CD8-positive, alpha-beta memory T cell (primary cell): ENCODE measurements at places on chromosomes 3 and 15.

- no peak for DNase-seq
These were observed 143.4 kb downstream of the GREM1 start for GRCh38 chr15:32861174-32861573.

- DNase-seq = no peak
These were observed 45.4 kb downstream of the FOXL2 start for GRCh38 chr3:138901567-138901966.

DNA sequence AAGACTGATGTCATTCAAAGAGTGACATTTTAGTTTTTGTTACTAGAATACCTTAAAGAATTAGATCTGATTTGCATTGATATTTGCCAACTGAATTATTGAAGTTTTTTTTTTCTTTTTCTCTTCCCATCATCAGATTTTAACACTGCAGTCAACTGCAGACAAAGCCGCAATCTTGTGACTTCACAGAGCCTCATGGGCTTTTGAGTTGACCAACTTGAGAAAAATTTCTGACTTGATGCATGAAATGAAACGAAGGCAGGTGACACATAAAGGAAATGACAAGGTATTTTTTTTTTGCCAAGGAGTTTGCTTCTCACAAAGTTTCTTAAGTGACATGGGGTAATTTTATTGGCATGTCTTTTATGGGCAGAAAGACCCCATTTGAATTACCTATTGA, 383.7 kb downstream of the GAP43 start:
- DNase-seq = no peak

DNA sequence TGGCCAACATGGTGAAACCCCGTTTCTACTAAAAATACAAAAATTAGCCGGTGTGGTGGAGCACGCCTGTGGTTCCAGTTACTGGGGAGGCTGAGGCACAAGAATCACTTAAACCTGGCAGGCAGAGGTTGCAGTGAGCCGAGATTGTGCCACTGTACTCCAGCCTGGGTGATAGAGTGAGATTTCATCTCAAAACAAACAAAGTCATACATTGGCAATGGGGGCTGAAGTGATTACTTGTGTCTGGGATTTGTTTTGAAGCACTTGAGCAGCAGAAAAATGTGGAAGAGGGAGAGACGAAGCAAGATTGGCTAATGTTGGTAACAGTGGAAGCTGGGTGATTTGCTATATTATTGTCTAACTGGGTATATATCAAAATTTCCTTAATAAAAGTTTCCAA, 13.4 kb upstream of the TMEM40 start:
- DNase-seq = no peak

DNA sequence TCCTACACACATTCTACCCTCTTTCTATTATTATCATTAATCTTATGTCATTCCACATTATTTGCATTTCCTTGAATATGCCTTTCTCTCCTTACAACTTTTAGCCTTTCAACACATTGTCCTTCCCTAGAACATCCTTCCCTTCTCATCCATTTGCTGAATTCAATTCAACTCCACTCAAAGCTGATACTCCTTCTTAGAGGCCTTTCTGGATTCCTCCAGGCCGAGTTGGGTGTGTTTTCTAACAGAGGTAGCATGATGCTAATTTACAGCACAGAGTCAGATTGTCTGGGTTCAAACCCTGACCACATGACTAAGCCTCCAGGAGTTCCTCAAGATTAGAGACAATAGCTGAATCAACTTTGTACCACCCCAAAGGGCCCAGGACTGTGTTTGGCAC, 63.4 kb upstream of the IL12A start:
- DNase-seq = no peak

- DNase-seq = peak; percentile 78
These were observed 4.2 kb upstream of the TRAT1 start for GRCh38 chr3:108818404-108818803.

GRCh38 chr15:83065431-83065830, 1.6 kb downstream of the BTBD1 start:
- DNase-seq = no peak

- DNase-seq = no peak
These were observed 445.9 kb upstream of the PROK2 start for GRCh38 chr3:72230774-72231379.

DNA sequence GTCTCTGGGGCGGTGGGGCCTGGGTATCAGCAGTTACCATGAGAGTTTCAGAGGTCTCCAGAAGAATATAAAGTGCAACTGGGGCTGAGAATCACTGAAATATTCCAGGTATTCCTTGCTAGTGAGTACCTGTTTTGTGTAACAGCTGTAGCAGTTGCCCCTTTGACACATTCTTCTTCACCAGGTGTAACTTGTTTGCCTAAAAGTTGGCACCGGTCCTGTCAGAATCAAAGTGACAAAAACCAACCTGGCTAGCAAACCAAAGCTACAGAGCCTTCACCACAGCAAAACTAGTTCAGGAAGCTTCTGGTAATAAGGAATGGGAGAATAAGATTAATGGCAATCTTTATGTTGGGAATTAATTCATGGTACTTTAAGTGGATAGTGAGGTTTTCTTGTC, 296.0 kb downstream of the NAALADL2 start:
- DNase-seq = no peak
